ENCODE measurements at places on chromosomes 7 and 10.
A peak's percentile ranks its signal among the peaks of the same experiment; 100 is the strongest.

DNA sequence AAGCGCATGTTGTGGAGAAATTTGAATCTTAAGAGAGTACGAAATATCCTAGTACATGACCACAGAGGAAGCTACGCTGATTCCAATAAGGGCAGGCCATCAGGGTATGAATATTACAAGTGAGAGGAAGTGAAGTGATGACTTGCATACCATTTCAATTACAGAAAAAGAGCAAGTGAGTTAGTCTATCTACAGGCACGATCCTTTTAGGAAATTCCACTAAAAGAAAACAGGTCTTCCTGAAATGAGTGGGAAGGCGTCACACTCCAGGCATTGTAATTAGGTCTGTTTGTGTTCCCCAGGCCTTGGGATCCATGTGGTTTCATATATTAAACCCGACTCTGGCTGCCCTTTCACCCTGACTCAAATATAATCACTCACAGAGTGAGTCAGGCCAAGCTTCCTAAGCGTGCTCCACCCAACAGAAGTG, 152.5 kb downstream of the SEMA3A start:
- DNase-seq: no peak

DNA sequence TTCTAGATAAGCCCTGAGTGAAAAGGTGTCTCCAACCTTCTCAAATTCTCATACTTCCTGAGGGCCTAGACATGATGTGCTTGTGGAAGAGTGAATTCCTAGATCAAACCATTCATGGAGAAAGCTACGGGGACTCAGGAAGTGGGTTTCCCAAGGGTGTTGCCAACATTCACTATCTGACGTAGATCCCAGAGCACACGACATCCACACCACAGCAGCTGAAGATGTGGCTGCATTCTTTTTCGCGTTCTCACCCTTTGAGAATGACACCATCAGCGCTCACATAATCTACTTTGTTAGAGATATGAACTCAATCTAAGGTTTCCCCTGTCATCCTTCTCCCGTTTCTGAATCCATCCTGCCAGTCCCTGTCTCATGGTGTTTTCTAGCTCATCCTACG, 290.8 kb downstream of the DNAJB6 start:
- no peak for DNase-seq

DNA sequence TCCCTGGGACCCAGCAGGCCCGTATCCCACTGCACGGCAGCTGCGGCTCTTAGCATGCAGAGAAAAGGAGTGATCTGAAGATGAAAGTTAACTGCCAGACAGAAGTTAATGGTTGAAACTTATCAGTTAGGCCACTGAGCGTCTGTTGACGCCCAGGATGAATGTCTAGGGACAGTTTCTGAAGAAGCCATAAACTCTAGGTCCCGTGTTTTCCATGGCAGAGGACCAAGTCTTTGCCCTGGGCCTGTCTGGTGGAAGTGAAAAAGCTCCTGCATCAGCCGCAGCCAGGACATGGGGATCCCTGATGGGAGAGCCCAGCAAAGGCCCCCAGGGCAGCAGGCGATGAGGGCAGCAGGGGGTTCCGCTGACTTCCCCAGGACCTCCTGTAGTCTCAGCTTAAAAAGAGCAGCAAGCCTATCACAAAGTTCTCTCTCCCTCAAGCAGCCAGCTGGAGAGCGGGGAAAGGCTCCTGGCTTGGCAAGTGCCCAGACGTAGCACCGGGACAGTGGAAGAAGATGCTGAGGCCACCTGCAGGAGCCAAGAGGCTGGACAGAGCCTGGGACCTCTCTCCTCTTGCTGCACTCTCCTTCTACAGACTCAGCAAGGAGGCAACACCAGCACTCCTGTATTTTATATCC, 79.6 kb downstream of the TNS3 start:
- DNase-seq: no peak

- no peak for DNase-seq
These were observed 126.3 kb downstream of the ARHGAP21 start for GRCh38 chr10:24597426-24597825.

- DNase-seq: no peak
These were observed 146.9 kb downstream of the TPST1 start for GRCh38 chr7:66352071-66352470.

GRCh38 chr7:20952916-20953315, 166.2 kb upstream of the SP8 start:
- DNase-seq: no peak

DNA sequence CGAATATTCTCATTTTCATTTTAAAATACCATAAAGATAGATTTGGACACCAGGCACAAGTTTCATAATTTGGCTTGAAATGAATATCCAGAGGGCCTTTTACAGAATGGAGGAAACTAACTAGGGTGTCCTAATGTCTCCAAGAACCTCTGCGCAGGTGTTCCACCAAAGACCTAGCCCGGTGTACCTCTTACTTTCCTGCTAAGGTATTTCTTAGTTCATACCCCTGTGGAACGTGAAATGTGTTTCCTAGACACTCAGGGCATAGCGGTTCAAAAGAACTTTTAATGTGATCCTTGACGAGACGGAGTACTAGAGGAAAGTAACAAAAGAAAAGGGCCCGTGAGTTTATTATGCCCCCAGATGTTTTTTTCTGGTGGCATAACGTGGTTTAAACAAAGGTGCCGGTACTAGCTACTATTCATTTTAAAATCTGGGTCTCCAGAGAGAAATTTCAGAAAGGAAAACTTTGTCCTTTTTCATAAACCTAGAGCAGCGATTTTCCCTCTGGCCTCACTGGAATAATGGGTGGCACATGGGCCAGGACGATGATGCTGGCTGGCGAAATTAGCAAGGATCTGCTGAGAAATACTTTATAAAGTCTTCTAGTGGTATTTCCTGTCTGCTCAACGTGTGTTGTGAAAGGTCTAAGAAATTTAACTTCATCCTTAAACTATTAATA, 1.4 kb downstream of the APBB1IP start:
- DNase-seq: no peak

- DNase-seq: no peak
These were observed 14.8 kb downstream of the RAB19 start for GRCh38 chr7:140418653-140419052.

DNA sequence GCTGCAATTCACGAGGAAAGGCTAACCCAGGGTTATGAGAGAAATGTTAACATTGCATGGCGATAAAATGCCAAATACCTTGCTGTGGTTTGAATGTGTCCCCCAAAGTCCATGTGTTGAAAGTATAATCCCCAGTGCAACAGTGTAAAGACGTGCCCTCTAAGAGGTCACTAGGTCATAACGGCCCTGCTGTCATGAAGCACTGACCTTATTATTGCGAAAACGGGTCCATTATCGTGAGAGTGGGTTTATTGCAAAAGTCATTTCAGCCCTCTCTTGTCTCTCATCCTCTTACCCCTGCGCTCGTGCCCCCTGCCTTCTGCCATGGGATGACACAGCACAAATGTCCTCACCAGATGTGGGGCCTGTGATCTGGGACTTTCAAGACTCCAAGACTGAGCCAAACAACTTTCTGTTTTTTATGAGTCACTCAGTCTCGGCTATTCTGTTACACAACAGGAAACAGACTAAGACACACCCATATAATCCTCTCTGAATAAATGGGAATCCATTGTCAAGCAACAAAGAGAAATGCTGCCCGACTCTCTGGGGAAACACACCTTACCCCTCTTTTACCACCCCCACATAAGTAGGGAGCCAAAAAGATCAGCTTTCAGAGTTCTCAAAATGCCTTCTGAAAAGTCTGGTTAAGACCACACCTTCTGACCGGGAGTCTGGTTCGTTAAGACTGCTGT, 73.1 kb upstream of the UCN3 start:
- DNase-seq: no peak

DNA sequence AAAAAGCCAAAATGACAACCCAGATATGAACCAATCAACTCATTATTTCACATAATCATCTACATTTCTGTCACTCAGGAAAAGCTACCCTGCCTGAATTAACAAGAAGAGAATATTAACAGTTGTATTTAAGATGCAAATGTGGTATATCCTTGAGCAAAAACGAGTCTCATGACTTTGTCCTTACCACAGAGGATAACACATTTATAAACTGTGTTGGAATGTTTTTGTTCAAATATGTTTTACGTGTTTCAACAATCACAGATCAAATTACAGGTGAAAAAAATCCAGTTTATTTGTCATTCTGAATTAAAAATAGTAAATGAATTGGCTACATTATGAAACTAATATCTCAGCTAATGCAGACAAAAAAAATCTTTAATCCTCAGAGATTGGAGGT, 34.6 kb downstream of the CHCHD3 start:
- no peak for DNase-seq

- DNase-seq: no peak
These were observed 260.6 kb downstream of the MAD1L1 start for GRCh38 chr7:1971946-1972654.

DNA sequence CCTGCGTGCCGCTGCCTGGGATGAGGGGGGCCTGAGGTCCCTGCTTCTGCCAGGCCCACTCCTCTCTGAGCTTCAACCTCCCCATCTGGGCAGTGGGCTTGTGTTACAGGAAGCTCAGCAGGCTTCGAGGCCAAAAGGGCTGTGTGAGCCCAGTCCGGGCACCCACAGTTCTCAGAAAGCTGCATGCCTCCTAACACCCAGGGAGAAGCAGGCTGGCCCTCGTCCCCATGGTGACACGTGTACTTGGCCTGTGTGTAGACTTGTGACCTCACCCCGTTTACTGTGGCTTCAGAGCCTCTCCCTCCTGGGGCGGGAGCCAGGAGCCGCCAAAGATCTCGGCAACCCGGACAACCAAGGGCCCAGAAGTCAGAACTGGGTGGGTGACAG, 2.2 kb upstream of the GRIFIN start:
- DNase-seq: no peak

DNA sequence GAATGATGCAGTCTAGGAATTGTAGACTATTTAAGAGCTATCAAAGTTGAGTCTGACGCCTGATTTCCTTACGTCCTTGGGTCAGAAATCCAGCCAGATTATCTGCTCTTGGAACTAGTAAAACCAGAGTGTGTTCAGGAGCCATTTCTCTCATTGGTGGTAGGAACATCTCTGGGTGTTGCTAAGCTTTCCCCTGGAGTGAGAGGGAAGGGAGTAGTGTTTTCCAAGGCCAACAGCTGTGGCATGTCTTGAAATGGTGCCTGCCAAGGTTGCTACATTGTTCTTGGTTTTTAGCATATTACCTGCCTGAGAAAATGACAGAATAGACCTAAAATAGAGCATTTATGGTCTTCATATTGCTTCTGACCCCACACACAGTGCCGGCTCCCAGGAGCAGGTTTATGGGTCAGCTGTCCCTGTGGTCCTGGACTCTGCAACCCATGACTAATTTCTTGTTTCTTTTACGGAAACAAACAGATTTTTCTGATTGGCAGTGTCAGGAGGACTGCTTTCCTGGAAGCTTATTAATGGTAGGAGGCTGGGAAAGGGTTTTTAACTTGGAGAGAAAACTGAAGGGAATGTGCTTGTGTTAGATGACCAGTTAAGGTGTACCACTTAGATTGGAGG, 17.5 kb downstream of the GBF1 start:
- DNase-seq: no peak

DNA sequence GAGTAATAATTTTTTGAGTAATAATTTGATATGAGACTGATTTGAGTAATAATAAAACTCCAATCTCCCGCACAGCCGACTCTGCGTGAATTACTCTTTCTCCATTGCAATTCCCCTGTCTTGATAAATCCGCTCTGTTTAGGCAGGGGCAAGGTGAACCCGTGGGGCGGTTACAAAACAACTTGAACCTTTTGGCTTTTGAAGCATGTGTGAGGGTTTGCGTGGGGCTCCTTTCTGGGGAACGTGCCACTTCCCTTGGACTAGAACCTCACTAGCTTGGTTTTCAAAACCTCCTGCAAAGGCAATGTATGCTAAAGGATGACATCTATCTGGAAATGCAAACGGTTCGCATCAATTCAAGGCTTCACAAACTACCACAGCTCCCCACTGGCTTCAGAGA, 1.5 kb downstream of the CRPPA start:
- DNase-seq: peak; percentile 5

GRCh38 chr10:59905066-59905730, 1.2 kb downstream of the CCDC6 start:
- no peak for DNase-seq

GRCh38 chr7:133478591-133479135, 225.8 kb downstream of the EXOC4 start:
- DNase-seq: no peak

DNA sequence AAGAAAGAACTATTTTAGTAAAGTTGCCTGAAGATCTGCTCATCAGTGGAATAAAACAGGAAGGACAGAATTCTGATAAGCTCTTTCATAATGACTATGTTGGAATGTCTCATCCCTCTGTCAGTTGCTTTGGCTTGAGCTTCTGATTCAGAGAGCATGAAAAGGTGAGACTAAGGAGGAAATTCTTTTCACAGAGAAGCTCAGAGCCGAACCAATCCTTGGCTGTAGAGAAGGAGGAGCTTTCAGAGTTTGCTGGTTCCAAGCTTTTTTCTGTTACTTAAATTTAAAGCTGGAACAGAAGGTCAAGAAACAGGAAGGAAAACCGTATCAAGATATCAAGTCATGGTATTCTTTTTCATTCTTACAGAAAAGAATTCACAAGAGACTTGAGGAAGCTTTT, 24.0 kb downstream of the GSTO2 start:
- no peak for DNase-seq

DNA sequence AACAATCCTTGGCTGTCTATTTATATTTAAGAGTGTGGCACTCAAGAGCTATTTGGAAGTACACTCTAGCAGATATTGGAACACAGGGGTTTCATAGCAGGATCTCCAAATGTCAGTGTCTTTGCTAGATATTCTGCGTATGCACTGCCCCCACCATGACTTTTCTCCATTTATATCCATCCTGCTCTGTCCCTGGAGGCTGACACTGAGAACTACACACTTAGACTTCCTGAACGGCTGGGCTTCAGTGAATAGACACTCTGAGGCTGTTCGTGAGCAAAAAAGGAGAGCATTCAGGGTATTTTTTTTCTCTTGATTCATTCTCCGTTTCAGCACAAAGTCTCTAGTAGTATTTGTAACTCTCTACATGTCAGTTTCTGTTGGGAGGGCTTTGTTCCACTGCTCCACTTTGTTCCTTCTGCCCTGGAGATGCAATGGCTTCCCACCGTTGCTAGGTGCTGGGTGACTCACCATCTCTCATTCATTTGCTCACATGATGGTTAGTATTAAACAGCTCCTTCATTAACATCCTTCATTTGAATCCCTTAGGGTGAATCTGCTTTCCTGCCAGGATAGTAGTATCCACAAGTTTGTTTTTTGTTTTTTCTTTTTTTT, 155.9 kb upstream of the SLC13A1 start:
- no peak for DNase-seq

GRCh38 chr7:79347351-79347750, 106.1 kb downstream of the MAGI2 start:
- no peak for DNase-seq

- DNase-seq: no peak
These were observed 7.9 kb upstream of the CYREN start for GRCh38 chr7:135178364-135178763.

DNA sequence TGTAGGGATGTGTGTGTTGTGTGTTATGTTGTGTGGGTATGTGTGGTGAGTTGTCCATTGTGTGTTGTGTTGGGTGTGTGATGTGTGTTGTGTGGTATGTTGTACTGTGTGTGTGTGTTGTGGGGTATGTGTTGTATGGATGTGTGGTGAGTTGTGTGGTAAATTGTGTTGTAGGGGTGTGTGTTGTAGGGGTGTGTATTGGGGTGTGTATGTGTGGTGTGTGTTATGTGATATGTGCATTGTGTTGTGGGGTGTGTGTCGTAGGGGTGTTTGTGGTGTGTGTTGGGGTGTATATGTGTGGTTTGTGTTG, 97.8 kb upstream of the PODXL start:
- no peak for DNase-seq

- DNase-seq: no peak
These were observed 46.3 kb downstream of the VPS41 start for GRCh38 chr7:38862666-38863065.

GRCh38 chr10:130728531-130729215, 582.8 kb downstream of the TCERG1L start:
- no peak for DNase-seq
